ENCODE measurements at places on chromosomes 6 and 20.

DNA sequence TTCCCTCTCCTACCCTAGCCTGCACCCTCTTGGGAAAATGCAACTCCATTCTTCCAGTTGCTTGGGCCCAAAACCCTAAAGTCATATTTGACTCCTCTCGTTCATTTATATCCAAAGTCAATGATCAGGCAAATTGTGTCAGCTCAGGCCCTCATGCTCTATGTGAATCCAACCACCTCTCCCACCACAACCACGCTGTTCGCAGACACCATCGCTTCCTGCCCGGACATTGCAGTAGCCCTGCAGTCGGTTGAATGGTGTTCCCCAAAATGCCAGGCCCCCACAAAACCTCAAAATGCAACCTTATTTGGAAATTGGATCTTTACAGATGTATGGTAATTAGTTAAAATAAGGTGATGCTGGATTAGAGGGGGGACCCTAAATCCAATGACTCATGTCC is 98.3 kb downstream of the PREX1 start:
- DNase-seq: no peak

- DNase-seq: no peak
Measured at GRCh38 chr6:111013144-111013915, 31.5 kb downstream of the RPF2 start.

- DNase-seq: no peak
Measured at GRCh38 chr20:31566319-31566657, 38.8 kb upstream of the ID1 start.

- DNase-seq: no peak
Measured at GRCh38 chr20:40860487-40860902, 168.1 kb upstream of the TOP1 start.

- no peak for DNase-seq
Measured at GRCh38 chr6:147678253-147678652, 169.8 kb downstream of the SAMD5 start.

GRCh38 chr20:43508604-43509040 is 1.1 kb downstream of the L3MBTL1 start:
- DNase-seq: peak; percentile 30

DNA sequence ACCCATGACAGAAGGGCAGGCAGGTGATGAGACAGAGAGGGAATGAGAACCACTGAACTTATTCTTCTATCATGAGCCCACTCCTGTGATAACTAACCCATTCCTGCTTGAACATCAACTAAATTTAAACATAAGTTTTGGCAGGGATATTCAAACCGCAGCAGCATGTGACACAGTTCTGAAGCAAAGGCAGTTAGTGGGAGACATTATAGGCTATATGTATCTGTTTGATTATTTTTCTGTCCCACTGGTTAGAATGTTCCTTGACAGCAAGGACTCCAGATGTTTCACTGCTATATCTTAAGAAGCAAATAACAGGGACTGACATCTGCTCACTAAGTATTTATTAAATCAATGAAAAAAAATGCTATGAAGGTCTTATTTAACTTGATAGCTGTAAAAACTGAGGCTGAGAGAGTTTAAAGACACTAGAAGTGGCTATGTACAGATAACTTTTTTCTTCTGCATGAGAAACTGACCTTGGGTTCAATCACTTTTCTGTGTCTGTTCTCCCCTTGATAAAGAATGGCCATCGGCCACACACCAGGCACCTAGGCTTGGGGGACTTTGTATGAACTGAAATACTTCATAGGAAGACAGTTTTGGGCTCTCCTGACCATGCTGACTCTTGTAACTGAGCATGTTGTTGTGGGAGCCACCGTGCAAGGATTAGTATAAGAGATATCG is 90.9 kb downstream of the CEP162 start:
- no peak for DNase-seq
